Activated naive CD4-positive, alpha-beta T cell treated with Interleukin-2 at 50 U/mL for 16 hours (primary cell): ENCODE measurements at places on chromosomes 12 and 14.

DNA sequence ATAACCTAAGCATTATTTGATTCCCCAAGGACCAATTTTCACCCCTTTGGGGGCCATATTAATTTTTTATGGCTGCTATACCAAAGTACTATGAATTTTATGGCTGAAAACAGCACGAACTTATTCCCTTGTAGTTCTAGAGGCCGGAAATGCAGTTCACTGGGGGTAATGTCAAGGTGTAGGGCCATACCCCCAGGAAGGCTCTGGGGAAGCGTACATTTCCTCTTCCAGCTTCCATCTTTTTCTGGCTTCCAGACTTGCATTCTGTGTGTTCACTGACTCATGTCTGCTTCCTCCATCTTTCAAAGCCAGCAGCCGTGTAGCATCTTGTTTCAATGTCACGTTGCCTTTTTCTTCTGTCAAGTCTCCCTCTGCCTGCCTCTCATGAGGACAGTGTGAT lies 133.5 kb downstream of the BICD1 start:
- DNase-seq, result no peak

GRCh38 chr14:26867171-26867757 lies 269.4 kb upstream of the NOVA1 start:
- DNase-seq, result no peak

DNA sequence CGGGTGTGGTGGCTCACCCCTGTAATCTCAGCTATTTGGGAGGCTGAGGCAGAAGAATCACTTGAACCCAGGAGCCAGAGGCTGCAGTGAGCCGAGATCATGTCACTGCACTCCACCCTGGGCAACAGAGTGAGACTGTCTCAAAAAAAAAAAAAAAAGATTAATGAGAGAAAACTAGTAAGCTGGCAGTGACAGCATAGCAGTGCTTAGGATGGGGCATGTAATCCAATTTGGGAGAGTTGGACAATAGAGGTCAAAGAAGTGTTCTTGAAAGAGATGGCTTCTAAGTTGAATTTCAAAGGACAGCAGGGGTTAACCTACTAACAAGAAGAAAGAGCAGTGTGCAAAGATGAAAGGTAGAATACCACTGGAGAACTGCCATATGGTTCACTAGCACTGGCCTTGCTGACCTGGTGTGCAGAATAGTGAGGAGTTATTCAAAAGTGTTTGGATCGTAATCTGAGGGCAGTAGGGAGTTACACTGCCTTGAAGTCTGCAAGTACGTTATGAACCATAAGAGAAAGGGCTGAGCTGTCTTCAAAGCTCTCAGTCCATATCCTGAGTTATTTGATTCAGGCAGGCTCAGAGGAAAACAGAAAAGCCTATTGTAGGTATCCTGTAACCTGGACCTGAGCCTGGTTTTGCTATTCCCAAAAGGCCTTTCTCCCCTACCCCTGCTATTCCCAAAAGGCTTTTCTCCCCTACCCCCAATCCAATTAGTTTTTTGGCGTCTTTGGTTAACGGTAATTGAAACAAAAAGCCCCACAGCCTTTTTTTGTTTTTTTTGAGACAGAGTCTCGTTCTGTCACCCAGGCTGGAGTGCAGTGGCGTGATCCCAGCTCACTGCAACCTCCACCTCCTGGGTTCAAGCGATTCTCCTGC lies 3.4 kb downstream of the XPOT start:
- no peak for DNase-seq

- no peak for DNase-seq
Measured at GRCh38 chr14:52856139-52856538, 64.7 kb upstream of the GNPNAT1 start.

- no peak for DNase-seq
Measured at GRCh38 chr12:100413001-100413400, 56.1 kb downstream of the SLC17A8 start.

DNA sequence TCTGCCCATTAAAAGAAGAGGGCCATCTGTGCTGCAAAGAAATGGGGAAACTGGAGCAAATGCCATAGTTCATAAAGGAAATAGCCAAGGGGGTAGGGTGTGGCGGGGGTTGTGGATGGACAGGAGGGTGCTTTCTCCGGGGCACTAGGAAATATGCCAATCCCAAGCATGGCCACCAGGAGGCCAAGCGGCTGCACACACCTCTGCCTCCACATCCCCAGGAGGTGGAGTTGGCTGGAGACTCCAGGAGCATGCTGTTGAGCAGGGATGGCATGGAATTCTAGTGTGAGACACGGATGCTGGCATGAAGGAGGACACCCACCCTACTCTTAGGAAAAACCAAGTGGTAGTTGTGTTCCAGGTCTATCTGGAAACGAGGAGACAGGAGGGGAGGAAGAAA lies 25.2 kb downstream of the NID2 start:
- peak; percentile 46 for DNase-seq

DNA sequence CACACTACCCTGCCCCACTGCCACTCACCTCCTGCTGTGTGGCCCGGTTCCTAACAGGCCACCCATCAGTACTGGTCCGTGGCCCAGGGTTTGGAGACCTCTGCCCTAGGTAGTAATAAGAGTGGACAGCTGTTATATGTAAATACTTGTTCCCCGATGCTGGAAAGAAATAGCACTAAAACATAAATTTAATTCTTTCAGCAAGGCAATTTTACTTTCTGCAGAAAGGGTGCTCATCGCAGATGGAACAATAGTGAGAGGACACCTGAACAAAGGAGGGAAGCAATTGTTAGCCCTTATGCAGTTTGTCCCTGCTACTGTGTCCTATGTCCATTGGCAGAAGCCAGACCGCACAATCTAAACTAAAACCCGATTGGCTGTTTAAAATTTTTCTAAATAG lies 5.9 kb upstream of the CYP46A1 start:
- no peak for DNase-seq

DNA sequence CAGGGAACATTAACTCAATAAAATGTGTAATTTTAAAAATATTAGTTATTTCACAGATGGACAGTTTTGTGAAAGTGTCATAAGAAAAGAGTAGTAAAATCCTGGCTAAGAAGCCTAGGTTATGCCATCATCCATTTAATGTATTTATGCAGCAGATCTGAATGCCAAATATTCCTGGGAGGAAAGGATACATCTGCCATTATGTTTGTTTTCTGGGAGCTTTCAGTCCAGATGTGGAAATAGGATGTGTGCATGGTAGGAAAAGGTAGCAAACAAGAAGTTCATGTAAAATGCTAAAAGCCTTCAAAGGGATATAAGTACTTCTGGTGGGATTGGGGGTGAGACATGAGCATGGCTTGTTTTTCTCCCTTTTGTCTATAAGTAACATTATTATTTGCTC lies 27.0 kb upstream of the CLEC14A start:
- no peak for DNase-seq
